ENCODE measurements at places on chromosomes 7 and 10.

GRCh38 chr7:42359946-42360345 is 122.9 kb upstream of the GLI3 start:
- no peak for DNase-seq

DNA sequence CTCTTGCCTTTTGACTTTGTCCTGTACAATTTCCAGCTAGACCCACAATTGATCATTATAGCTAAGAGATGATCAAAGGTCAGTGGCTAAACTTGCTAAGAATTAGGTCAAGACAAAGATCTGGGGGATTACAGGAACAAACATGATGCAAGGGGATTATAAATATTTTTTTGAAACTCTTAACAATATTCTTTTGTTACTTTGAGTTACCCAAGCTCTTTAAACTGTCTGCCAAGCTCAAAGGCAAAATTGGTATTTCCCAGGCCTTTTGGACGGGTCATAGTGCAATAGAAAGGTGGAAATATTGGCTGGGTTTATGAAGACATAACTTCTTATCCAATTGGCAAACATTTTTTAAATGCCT is 23.4 kb downstream of the TBXAS1 start:
- DNase-seq = no peak

DNA sequence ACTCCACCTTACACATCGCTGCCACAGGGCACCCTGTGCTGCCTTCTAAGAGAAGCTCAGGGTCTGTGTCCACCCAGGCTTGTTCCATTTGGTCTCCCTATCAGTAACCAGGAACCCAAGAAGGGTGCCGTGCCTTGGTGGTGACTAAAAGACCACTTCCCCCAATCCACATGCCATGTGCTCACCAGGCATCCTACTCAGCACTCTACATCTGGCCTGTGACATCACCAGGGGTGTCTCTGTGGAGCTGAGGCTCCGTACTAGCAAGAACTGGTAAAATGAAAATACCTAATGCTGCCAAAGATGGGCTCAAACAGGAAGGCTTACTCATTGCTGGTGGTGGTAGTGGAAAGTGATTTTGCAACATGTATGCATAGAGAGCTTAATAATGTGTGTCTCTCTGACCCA is 19.0 kb upstream of the C10orf71 start:
- no peak for DNase-seq

DNA sequence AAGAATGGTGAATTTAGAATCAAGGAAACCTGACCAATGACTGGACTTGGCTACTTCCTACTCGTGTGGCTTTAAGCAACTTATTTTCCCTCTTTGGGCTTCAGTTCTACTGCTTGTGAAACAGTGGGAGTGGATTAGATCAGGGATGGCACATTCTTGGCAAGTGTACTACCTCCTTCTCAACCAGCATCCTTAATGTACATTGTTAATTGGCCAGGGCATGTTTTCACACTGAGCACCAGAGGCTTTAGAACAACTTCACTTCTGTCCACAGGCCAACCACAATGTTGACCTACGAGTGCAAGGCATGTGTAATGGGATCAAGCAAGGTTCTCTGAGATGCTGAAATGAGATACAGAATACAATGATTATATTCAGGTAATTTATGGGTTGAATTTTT is 315.3 kb downstream of the ADRA2A start:
- no peak for DNase-seq

GRCh38 chr10:109698086-109698485 is 225.2 kb downstream of the XPNPEP1 start:
- no peak for DNase-seq

DNA sequence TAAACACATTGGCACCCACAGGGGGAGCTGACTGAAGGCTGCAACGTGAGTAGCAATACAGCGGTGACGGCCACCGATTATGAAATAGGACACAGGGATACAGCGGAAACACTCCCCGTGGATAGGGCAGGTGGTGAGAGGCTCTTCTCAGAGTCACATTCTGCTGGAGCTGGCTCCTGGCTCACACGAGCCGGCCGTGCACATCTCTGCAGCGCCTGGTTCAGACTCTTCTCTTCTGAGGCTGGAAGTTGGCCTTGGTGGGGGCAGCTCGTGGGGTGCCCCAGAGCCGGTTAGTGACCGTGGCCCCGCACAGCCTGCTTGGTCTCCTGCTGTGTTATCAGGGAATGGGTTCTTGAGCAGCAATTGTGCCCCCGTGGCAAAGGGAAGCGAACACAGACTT is 61.3 kb upstream of the EN2 start:
- no peak for DNase-seq

GRCh38 chr10:109972372-109973001 is 35.3 kb upstream of the ADD3 start:
- DNase-seq = no peak

DNA sequence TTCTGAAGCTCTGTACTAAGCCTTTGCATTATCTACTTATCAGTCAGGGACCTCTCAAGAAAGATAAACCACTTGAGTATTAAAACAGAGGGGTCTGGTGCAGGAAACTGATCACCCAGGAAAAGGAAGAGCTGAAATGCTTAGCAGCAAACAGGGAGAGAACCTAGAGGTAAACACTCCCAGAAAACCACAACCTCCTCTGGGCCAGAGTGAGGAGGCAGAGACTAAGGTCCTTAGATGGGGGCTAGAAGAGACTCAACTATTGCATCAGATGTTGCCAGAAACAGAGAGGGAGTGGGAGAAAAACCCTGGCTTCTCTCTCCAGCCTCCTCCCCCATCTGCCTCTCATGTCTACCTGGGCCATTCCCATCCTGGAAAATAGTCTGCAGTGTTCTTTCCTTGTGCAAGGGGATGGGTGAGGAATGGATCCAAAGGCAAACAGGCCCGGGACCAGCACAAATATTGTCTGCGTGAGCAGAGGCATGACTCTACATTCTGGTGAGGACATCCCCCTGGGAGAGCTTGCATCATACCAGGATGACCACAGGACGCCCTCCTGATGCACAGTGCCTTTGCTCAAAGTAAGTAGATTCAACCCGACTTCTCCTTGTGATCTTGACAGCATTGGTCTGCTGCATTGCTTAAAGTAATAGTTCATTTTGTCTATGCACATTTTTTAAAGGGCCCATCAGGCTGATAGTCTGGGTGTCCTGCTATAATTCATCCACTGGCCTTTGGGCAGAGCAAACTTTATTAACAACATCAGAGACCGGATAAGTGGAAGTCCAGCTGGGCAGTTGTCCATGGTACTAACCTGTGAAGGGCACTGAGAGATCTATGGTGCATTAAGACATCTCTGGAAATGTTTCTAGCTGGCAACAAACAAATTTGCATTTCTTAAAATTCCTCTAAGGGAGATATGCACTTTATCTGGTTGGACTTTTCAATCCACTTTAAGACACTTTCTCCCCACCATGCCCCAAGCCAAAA is 22.4 kb upstream of the ODAD2 start:
- no peak for DNase-seq

GRCh38 chr7:72087926-72088325 is 324.2 kb downstream of the CALN1 start:
- DNase-seq = no peak

DNA sequence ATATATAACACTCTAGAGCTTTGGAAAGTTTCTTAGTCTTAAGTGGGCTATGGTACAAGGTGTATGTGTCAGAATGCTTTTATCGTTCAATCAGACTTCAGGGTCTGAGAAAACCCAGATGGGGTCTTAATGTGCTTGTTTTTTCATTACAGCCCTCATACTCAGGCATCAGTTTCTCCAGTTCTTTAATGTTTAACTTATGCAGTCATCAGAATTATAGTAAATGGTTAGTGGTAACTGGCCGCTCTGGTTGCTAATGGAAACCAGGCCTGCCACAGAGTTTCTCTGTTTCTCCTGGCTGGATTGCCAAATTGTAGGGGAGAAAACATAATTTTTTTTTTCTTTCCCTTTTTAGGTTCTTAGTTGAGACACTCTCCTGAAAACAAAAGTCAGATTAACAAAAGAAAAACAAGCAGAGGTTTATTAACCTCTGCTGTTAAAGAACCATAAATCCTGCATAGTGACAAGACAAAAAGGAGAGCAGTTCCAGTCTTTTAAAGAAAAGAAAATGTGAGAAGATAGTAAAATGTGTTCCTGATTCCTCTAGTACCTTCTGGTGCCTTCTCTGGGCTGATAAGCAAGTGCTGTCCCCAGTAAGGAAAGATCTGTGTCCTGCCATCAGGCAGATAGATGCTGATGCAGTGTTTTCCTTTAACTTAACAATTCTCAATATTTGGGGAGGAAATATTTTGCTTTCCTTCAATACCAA is 21.5 kb upstream of the GHITM start:
- DNase-seq = no peak

DNA sequence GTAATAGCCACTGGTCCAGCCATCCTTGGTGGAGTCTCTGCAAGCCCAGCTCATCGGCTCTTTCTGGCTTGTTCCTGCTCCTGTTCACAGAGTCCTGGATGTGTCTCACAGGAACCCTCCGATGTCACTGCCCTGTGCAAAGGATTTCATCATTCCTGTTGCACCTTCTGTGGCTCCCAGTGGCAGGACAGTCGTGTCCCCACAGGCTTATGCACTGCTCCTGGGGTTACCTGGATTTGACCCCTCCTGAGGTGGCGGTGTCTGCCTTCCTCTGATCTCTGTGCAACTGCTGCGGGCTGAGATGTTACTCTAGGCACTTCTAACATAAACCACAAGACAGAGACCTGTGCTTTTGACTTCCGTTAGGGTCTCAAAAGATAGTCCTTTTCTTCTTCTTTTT is 30.6 kb downstream of the APBB1IP start:
- no peak for DNase-seq

DNA sequence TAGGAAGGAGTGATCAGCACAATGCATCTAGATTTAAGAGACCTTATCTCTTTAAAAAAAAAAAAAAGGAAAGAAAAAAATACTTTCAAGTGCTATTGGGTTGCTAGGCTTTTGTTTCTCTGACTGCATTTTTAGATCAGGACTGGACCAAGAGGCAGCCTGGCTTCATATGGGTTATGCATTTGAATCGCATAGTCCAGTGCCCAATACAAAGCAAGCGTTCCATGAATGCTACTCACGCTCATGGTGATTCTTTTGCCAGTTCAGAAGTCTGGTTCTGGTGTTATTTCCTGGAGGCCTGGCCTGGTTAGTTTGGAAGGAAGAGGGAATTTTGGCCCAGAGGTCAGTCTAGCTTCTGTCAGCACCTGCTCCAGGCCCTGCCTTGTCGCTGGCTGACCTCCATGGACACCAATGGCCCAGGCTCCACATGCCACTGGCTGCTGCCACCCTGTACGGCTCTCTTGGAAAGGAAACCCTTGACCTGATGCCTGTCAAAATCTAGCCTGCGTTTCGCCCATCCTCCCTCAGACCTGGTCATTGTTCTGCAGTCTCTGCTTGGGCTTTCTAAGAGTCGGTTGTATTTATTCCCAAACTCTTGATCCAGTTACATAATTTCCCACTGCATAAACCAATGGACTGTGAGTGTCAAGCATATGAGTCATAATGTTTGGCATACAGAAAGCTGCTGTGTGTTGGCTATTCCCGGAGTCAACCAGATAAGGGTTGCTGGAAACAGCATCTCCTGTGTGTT is 74.3 kb upstream of the MKX start:
- DNase-seq = no peak

DNA sequence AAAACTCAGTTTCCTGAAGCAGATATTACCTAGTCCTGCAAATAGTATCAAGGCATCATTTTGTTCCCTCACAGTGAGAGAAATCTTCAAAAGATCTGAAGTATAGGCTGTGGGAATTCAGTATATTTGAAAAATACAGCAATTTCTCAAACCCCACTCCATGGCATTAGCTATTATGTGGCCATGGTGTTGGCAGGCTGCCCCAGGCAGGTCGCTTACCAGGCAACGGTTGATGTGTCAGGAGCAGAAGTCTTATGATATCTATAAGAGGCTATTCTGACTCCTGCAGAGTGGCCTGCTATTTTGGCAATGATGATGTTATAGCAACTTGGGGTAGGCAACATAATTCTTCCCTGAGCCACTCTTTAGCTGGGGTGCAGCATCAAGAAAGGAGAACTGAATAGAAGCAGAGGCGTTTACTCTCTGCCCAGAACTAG is 187.9 kb downstream of the PLXDC2 start:
- no peak for DNase-seq

GRCh38 chr10:33152146-33152545 is 182.3 kb downstream of the NRP1 start:
- no peak for DNase-seq

DNA sequence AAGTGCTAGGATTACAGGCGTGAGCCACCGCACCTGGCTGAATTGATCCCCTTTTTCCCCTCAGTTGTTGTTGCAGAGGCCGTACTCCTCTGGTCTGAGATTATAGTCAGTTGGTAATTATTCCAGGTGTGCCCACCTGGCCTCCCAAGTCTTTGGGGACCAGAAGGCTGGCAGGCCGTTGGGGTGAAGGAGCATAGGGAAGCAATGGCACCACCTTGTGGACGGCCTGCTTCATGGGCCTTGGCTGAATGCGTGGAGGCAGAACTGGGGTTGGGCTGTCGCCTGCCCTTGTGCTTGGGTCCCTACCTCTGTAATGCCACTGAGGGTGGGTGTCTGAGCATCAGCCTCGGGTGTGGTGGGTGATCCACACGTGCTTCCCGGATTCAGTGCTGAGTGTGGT is 125.7 kb downstream of the RGS10 start:
- DNase-seq = peak; percentile 63

GRCh38 chr10:131690805-131691239 is 210.0 kb upstream of the PPP2R2D start:
- no peak for DNase-seq

DNA sequence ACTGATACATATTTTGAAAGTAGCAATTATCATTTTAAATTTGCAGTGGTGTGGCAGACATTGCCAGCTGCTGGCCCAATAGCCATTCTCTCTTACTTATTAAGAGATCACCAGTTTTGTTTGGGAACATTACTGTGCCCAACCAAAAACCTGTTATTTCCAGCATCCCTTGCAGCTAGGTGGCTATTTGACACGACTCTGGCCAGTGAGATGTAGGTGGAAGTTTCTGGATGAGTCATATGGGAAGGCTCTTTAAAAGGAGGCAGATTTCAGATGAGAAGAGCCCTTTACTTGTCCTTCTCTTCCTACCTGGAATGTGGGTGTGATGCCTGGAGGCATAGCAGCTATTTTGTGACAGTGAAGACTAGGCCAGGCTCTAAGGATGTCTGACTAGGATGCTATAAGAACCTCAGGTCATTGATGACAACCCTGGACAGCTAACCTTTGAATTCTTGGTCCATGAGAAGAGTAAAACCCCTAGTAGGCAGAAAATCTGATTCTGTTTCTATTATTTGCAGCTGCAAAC is 77.9 kb downstream of the CARD11 start:
- no peak for DNase-seq

- DNase-seq = no peak
Observed at GRCh38 chr7:17674166-17674942, 265.9 kb downstream of the SNX13 start.
